AML-193 (cell line): ENCODE measurements at places on chromosomes 3 and 15.

GRCh38 chr3:173599673-173600072 lies 202.1 kb downstream of the NLGN1 start:
- DNase-seq, result no peak

DNA sequence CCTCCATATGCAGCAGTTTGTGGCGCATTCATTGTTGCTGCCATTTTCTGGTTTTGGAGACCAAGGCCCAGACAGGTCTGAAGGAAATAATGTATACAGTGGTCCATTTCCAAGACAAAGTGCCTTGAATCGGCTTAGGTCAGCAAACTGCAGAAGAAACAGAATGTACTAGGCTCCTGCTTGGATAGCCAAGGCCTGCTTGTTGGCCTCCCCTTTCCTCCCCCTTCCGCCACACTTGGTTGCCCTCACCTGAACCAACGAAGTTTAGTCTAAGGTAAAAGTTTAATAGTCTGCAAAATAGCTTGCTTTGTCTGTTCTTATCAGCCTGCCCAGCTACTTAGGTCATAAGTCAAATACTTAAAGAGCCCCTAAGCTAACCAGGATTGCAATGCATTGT lies 12.0 kb upstream of the RTP3 start:
- no peak for DNase-seq

- DNase-seq, result no peak
Observed at GRCh38 chr3:13637311-13637891, 88.5 kb downstream of the FBLN2 start.

DNA sequence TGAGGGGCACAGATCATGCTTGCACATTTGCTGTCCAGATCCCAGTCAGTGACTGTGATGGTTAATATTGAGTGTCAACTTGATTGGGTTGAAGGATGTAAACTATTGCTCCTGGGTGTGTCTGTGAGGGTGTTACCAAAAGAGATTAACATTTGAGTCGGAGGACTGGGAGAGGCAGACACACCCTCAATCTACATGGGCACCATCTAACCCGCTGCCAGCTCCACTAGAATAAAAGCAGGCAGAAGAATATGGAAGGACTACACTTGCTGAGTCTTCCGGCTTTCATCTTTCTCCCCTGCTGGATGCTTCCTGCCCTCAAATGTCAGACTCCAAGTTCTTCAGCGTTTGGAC lies 5.1 kb downstream of the GP9 start:
- DNase-seq, result no peak

DNA sequence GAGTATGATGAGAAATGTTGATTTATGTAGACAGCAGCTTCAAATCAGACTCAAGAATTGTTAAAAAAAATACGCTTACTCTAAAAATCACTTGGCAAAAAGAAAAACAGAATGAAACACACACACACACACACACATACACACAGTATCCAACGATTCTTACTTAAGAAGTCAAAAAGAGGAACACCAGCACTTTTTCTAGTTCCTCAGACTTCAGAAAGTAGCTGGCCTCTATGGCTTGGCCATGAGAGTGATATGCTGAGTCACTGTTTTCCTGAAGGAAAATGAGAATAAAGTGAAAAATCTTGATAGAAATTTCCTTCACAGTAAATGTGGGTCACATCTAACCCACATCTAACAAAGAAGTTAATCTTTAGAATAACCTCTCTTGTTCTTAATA lies 22.1 kb downstream of the CNTN3 start:
- DNase-seq, result peak; percentile 8

DNA sequence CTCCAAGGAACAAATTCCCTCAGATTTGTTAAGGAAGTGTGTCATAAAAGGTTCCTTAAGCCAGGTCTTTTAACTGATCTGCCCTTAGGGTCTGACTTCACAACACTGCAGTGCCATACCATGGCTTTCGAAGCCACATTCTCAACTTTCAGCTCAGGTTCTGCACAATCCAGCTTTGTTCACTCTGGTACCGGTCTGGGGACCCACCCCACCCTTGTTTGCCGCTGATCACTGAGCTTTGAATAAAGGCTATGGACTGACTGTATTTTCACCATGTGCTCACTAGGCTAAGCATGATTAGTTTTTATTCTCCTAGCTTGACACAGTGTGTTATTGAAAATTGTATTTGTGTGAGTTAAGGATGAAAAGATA lies 15.9 kb downstream of the SNX1 start:
- no peak for DNase-seq

GRCh38 chr15:83813682-83814081 lies 159.8 kb downstream of the ADAMTSL3 start:
- no peak for DNase-seq

DNA sequence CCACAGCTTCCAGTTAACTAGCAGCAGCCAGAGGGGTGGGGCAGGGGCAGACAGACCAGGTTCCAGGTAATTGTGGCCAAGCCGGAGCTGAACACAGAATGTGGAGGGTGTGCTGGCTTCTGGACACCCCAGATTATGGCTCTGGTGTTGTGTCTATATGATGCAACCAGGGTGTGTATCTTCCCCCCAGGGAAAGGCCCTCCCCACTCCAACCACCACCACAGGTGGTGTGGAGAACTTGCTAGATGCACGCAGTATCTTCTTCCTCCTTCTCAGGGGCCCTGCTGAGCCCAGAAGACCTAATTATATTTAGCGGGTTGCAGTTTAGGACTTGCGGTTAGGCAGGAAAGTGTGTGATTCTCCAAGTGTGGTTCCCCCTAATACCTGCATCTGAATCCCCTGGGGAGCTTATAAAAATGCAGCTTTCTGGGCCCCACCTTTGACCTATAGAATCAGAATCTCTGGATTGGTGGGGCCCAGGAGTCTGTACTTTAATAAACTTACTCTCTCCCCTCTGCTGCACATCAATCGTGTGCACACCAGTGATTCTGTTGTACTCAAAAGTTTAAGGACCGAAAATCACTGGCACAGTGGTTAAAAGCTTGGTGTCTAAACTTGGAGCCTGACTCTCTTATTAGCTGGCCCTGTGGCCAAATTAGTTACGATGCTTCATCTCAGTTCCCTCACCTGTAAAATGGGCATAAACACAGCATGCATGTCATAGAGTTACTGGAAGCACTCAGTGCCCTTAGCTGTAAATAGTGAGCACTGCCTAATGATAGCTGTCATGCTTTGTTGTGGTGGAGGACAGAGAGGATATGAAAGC lies 379.1 kb upstream of the PROK2 start:
- DNase-seq, result no peak

DNA sequence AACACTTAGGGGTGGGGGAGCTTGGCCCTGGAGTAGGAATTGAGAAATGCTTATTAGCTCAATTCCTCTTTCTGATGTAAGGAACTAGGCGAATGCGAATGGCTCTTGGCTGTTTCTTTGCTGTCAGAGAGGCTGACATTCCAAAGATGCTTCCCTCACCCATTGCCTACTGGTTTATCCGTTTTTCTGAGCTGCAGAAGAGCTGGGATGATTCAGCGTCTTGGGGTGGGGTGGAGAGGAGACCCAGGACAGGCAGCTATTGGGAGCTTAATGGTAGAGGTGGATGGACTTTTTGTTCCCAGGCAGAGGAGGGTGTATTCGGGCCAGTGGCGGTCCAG lies 9.8 kb downstream of the PLEKHO2 start:
- peak; percentile 78 for DNase-seq

DNA sequence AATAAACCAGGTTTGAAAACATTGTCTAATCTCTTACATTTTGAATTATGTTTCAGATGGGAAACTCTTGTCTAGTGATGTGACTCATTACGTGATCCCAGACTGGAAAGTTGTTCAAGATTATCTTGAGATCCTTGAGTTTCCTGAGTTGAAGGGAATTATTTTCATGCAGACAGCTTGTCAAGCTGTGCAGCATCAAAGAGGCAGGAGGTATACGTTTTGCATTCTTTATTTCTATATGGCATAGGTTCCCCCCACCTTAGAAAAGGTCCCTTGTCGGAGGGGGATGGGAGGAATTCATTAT lies 1.5 kb downstream of the DIS3L start:
- DNase-seq, result no peak

DNA sequence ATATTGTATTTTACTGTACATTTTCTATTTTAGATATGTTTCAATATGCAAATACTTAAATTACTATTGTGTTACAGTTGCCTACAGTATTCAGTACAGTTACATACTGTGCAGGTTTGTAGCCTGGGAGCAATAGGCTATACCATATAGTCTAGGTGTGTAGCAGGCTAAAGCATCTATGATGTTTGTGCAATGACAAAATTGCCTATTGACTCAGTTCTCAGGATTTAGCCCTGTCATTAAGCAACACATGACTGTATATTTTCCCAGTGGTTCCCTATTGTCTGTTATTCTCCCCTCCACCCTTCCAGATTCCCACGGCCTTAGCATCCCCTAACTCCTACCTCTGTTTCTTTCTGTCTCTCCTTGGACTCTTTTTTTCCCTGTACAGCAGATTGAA lies 10.7 kb downstream of the MOBP start:
- DNase-seq, result no peak

DNA sequence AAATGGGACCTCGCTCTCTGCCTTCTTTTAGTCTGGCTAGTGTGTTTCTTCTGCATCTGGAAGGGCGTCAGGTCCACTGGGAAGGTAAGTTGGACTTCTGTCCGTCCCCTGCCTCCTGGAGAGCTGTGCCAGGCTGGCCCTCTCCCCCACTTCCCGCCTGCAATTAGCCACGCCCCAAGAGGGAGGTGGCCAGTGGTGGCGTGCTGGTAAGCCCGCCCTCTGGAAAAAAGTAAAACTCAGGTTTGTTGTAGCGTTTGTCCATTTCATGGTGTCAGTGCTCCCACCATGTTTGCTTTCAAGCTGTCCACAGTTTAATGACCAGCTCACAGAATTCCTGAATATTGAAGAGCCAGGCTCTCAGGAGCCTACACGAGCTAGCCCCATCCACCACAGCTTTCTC lies 55.6 kb downstream of the SLC6A6 start:
- DNase-seq, result no peak

DNA sequence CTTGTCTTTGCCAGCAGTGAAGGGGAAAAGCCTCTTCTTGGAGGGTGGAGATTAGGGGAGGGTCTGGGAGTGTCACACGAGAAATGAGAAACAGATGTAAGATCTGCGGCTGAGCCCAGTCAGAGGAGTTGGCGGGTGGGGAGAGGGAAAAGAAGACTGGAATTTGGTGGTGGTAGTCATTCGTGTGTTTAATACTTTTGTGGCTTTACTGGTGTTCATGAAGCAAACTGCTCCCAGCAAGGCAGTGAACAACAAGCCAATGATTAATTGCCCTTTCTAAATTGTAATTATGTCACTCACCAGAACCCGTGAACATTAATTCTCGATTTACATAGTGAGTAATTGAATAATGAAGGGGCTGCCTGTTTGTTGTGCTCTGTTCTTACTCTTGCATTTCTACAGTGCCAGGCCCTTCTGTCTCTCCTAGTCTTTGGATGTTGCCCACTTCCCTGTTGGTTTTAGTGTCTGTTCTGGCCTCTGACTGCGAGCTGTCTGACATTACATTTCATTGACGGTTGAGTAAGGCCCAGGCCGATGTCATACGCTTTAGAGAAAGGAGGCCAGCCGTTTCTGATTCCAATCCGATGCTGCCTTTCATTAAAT lies 78.0 kb downstream of the CHCHD6 start:
- DNase-seq, result no peak

DNA sequence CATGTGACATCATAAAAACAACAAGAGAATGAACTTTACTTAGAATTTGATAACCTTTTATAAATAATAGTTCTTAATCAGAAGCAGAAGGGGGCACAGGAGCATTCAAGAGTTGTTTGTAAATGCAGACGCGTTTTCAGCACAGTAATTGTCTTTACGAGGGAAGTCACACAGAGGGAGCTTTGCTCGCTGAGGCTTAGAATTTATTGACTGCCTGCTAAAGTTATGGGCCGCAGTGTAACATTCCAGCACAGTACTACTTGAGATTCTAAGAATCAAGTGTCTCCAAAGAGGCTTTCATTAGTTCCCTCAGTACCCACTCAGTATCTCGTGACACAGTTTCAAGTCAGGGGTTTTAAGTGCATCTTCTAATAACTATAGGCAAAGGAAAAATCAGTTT lies 288.7 kb downstream of the NR2F2 start:
- no peak for DNase-seq

- no peak for DNase-seq
Observed at GRCh38 chr3:172069478-172069877, 30.1 kb downstream of the FNDC3B start.

- no peak for DNase-seq
Observed at GRCh38 chr3:169218314-169218983, 445.1 kb downstream of the MECOM start.

DNA sequence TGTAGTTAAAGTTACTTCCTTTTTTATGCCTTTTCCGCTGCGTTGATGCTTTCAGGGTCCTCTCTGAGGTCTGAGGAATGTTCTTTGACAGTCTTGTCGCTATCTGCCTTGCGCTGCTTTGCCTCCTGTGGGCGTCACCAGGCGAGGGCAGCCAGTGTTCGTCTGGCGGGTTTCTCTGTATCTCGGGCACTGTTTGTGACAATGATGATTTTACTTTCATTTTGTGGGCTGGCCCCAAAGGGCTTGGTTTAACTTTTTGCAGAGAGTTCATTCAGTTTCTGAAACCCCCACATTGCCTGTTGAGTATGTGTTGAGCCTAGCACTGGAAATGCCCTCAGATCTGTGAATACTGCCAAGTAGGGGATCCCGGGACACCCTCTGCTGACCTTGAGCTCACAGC lies 24.6 kb upstream of the SACM1L start:
- no peak for DNase-seq

- DNase-seq, result no peak
Observed at GRCh38 chr3:52399593-52399992, 45.3 kb downstream of the SEMA3G start.

DNA sequence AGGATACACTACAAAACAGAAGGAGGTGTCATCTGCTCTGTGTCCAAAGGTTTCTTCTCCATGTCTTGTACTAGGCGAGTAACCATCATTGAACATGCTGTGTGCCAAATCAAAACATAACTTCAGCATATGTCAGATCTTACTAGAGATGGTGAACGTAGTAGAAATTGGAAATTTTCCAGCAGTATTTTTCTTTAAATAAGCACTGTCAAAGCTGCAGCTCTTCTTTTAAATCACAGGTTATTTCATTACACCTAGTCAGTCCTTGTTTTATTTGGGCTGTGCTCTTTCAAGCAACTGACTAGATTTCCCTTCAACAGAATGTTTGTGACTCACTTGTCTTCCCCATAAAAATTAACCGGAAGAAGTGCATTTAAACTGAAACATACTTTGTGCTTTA lies 46.5 kb downstream of the MSL2 start:
- DNase-seq, result no peak

GRCh38 chr3:153572165-153572564 lies 410.1 kb downstream of the RAP2B start:
- no peak for DNase-seq

DNA sequence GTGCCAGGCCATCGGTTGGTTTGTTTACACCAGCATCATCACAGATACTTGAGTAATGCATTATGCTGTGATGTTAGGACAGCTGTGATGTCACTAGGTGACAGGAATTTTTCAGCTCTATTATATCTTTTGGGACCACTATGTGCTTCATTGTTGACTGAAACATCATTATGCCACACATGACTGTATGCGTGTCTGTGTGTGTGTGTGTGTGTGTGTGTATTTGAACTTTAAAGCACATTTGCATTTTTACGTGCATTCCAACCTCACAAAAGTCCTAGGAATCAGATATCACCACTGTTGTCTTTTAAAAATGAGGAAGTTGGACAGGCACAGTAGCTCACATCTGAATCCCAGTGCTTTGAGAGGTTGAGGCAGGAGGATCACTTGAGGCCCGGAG lies 223.0 kb downstream of the TBL1XR1 start:
- no peak for DNase-seq

GRCh38 chr3:195025056-195025883 lies 245.7 kb downstream of the XXYLT1 start:
- DNase-seq, result no peak
